Upper lobe of left lung (tissue), 6 donors: ENCODE measurements at places on chromosomes 1 and 21.

DNA sequence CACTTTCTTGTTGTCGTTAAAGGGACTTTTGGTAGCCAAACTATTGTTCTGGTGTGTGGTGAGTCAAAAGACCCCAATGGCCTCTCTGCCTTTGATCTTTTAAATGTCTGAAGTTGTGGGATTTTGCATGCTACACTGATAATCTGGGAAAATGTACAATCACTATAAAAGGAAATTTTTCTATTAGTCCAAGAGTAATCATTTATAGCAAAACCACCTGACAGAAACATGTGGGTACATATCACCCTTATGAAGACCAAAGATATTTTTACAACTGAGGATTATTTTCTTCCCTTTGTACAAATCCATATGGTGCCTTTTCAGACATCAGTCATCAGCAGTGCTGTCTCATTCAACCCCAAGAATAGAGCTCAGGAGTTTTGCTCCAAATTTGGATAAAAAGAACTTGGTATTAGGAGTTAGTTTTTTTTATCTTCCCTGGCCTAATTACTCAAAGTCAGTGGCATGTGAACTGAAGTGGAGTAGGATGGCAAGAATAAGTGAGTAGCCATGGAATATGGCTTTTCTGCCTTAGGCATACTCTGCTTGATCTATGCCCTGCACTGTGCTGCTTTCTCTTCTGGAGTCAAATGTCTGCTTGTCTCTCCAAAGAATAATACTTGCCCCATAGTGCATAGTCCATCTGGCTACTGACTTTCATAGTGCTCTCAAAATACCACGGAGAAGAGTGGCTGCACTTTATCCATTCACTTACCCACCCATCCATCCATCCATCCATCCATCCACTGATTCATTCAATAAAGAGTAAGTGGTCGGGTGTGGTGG lies 13.5 kb downstream of the GREM2 start:
- no peak for DNase-seq

DNA sequence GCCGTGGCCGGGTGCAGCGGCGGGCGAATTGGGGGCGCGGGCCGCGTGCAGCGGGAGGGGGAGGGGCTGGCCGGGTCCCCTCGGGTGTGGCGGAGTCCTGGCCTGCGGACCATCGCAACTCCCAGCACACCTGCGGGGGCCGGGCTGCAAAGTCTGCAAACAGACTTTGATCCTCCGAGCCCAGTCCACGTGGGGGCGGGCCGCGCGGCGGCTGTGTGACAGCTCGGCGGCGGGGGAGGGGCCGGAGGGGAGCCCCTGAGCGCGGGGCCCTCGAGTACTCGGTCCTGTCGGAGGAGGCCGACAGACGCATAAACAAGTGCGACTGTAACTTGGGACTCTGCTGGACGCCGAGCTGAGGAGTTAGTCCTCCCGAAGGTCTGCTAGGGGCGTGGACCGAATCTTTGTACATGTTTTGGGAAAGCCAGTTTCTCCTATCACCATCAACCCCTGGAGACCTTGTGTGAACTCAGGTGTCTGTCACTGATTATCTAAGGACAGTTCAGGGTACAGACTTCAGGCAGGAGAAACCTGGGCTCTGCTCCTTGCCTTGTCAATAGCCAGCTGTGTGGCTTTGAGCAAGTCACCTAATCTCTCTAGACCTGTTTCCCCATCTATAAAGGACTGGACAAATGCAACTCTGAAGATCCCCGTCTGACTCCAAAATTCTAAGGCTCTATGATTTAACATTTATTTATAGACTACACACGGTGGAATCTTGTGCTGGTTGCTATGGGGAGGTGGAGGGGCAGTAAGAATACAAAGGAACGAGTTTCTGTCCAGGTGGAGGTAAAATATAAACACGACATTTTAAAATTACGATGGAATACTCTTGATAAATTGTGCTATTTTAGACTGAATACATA lies 710 bp upstream of the SLC30A1 start:
- no peak for DNase-seq

DNA sequence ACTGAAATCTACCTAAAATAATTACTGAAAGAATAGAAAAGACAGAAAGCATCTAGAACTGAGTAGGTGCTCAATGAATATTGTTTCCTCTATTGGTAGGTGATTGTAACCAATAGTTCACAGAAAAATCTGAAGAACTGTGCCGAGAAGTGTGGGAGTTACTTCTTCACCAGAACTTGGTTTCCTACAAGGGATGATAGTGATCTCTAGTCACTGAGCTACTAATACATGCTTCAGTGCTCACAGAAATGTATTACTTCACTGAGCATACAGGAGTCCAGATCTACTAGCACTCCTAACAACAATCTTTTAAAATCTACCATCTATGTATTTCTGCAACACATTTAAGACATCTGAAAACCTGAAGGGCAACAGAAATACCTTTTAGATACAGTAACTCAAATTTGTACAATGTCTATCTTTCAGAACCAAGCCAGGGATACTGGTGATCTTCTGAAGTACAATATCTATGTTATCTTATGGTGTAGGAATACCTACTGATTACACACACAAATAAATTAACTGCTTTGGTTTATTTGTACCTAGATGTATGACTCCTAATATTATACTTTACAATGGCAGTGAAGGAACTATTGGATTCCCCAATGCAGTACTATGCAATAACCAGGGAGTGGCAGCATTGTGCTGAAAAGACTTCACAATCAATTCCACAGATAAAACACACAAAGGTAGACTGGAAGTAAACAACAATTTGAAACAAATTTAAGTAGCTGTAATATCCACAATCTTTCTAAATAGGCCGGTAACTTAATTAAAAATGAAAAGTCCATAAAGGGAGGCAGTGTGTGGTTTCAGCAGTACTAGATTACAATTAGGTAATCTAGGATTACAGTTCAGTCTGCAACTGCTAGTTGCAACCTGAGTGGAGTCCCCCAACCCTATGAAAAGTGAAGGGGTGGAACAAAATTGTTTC lies 243.0 kb downstream of the SLC45A1 start:
- DNase-seq: no peak

GRCh38 chr1:3992103-3992556 lies 92.1 kb upstream of the C1orf174 start:
- no peak for DNase-seq

- no peak for DNase-seq
Measured at GRCh38 chr1:64623750-64624191, 121.1 kb upstream of the RAVER2 start.

DNA sequence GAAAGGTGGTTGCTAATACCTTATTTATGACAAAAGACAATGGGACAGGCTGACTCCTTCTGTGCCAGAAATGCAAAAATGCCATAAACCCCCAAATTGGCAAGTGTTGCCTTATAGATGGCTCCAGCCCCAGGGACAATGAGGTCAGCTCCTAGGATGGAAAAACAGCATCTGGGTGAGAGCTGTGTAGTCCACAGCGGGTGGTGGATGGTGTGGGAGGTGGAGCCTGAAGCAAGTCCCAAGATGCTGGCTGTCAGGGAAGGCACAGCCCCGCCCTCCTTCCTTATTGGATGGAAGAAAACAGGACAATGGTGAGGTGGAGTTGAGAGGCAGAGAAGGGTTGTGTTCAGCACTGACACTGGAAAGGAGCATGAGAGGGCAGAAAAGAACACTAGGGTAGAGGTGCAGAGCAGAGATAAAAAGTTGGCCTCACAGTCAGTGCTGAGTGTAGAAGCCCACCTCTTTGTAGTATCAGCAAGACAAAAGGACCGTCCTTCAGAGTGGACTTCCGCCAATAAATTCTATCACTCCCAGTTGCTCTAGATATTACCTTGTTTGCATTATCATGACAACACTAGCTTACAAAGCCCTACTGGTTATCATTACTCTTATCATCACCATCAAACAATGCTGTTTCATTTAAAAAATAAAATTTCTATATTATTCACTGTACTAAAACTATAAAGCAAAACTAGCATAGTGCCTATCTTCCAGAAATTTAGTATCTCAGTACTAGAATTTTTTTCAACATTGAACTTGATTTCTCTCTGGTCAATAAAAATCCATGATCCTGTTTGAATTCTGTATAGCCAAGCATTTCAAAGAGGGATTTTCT lies 3.7 kb upstream of the SDE2 start:
- no peak for DNase-seq

- no peak for DNase-seq
Measured at GRCh38 chr1:156961709-156962108, 41.3 kb downstream of the LRRC71 start.

DNA sequence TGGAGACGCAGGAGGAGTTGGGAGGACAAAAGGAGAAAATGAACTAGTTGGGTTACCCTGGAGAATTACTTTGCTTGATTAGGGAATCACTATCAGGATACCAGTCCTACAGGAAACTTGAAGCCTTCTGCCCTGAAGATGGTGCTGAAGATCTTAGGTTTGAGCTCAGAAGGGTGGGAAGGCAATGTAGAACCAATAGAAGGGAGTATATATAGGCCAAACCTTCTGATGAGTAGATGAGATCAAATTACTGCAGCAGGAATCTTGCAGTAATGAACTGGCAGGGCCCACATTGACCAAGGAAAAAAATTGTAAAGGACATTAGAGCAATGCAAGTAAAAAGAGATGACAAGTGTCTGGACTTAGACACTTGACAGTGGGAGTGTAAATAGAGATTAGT lies 116.3 kb upstream of the CACYBP start:
- no peak for DNase-seq

GRCh38 chr21:42165901-42166300 lies 53.0 kb upstream of the ABCG1 start:
- DNase-seq: no peak

GRCh38 chr21:14955936-14956520 lies 108.8 kb downstream of the NRIP1 start:
- no peak for DNase-seq

GRCh38 chr1:8169364-8170058 lies 143.4 kb upstream of the ERRFI1 start:
- DNase-seq: peak; percentile 70

- DNase-seq: no peak
Measured at GRCh38 chr1:62111084-62111483, 83.6 kb upstream of the L1TD1 start.

GRCh38 chr1:14986168-14986567 lies 167.4 kb upstream of the TMEM51 start:
- DNase-seq: no peak

- DNase-seq: peak; percentile 77
Measured at GRCh38 chr1:152515434-152515783, 1.1 kb downstream of the CRCT1 start.

GRCh38 chr1:117318426-117318825 lies 48.8 kb upstream of the MAN1A2 start:
- no peak for DNase-seq
